Stimulated activated CD8-positive, alpha-beta memory T cell treated with anti-CD3 and anti-CD28 coated beads, Interleukin-12 subunit alpha, Interleukin-12 subunit beta, amount 100 ng/mL, for 4 hours (primary cell): ENCODE measurements at places on chromosomes 2 and 18.

DNA sequence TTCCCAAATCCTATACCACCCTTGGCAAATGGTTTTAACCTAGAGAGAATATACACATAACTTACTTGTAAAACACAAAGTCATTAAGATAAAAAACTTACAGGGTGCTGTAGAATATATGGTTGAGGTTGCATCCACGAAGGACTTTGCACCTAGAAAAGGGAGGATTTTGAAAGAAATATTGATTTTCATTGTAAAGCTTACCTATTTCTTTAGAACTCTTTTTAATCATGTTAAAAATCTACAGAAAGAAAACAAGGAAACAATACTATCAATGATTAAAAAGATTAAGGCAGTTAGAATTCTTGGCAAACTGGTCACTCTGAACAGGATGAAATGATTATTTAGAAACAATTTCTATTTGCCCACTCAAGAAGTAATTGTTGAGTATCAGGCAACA, 81.1 kb upstream of the ITGB6 start:
- DNase-seq = no peak

- no peak for DNase-seq
These were observed 28.8 kb downstream of the SDC1 start for GRCh38 chr2:20196053-20196656.

DNA sequence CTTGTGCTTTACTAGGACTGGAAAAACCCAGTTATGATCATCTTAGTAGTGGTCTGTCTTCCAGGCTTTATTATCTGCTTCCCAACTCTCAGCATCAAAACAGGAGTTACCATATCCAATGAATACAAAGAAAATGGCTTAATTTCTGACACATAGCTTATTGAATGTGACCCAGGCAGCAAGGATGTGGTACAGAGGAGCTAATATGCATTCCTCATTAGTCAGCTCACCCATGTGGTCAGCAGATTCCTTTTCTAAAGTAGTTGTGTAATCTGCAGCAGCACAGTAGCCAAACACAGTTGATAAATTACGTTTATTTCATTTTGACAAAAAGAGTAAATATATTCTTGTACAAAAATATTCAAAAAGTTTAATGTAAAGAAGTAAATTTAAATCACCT, 43.6 kb downstream of the TSPYL6 start:
- no peak for DNase-seq

- no peak for DNase-seq
These were observed 340.6 kb downstream of the DYSF start for GRCh38 chr2:71793926-71794325.

DNA sequence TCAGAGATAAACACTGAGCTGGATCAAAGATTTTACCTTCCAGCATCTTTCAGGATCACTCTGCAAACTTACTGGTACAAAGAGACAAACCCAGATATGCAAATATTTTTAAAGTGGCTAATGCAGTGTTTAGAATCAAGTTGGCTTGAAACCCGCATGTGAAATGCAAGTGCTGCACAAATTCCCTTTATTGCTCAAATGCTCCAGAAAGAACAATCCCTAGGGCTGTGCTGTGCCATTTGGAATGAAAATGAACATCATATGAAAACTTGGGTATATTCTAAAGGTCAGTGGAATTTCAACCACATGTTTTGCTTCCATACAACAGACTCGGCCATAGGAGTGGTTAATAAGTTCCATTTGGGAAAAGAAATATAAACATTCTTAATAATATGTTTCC, 139.1 kb downstream of the VWC2L start:
- DNase-seq = no peak

GRCh38 chr2:143792602-143793001, 663.4 kb downstream of the ARHGAP15 start:
- no peak for DNase-seq

GRCh38 chr2:240623531-240624010, 1.7 kb upstream of the GPR35 start:
- DNase-seq = no peak

- no peak for DNase-seq
These were observed 608.0 kb upstream of the PIK3C3 start for GRCh38 chr18:41347057-41347456.

GRCh38 chr2:223048519-223048918, 3.5 kb upstream of the KCNE4 start:
- DNase-seq = no peak

- DNase-seq = no peak
These were observed 590.9 kb downstream of the IRS1 start for GRCh38 chr2:226208726-226209125.

GRCh38 chr2:168992591-168993349, 38.4 kb downstream of the ABCB11 start:
- DNase-seq = no peak

DNA sequence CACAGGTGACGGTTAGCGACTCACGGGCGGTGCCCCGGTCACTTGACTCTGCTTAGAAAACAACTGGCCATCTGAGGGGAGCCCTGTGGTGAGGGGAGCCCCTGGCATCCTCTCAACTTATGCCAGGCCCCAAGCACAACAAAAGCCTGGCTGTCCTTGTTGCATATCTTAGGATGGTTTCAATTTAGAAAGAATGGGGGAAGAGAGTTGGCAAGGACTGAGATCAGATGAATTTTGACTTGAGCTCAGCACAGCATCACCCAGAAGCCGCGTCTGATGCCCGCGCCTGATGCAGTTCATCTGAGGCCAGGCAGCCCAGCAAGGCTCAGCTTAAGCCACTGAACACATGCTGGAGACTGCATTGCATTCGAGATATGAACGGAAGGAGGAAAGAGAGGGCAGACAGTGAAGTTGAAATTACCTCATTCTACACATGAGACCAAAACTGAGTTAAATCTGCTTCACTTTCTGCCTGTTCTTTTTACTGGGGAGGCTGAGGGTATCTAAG, 36.8 kb downstream of the MYT1L start:
- DNase-seq = no peak

- DNase-seq = no peak
These were observed 61.4 kb downstream of the SOS1 start for GRCh38 chr2:39059366-39059952.

DNA sequence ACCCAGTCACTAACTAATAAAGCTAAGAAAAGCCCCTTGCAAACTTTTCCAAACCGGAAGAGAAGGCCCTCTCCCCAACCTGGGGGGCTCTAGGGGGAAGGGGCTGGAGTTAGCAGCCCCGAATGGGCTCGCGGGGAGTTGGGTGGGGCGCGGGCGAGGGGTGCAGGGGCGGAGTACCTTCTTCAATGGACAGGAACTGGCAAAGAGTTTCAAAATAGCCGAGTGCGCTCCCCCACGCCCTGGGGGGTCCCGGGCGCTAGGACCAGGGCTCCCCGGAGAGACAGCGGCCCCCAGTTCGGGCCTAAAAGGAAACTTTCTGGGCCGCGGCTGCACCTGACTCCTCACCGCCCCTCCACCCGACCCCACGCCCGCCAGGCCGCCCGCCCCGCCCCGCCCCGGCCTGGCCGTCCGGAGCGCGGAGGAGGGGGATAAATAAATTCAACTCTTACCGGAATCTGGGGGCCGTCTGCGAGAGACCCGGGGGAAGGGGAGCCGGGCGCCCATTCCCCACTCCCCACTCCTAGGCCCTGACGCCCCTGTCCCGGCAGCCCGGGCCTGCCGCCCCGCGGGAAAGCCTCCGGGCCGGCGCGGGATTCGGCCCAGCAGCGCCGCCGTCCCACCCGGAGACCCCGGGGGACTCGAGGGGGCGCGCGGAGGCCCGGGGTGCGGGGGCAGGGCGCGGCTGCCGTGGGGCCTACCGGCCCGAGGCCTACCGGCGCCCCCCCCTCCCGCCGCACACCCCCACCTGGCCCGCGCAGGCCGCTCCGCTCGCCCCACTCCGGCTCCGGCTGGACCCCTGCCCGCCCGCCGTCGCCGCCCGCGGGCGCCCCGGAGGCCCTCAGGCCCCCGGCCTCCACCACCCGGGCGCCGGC, 868 bp downstream of the INO80D start:
- peak; percentile 25 for DNase-seq

GRCh38 chr18:65942854-65943253, 192.0 kb downstream of the CDH7 start:
- no peak for DNase-seq

GRCh38 chr2:217448860-217449259, 553.9 kb downstream of the TNS1 start:
- no peak for DNase-seq

DNA sequence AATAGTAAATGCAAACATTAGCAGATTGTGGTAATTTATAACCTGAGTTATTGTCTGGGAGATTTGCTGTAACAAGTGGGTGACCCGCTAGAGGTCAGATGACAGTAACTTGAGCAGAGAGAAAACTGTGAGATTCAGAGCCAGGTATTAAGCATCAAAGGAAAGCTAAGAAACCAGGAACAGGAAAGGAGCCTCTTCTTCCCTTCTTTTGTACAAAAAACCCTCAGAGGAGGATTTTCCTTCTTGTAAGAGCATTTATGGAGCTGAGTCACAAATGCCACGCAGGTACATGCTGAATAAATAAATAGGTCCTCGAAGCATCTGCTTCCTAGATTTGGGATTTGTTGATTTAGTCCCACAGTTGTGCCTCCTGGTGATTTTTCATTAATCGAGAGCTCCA, 146.5 kb downstream of the SH3BP4 start:
- no peak for DNase-seq

GRCh38 chr2:107712857-107713256, 113.8 kb upstream of the RGPD4 start:
- DNase-seq = no peak

DNA sequence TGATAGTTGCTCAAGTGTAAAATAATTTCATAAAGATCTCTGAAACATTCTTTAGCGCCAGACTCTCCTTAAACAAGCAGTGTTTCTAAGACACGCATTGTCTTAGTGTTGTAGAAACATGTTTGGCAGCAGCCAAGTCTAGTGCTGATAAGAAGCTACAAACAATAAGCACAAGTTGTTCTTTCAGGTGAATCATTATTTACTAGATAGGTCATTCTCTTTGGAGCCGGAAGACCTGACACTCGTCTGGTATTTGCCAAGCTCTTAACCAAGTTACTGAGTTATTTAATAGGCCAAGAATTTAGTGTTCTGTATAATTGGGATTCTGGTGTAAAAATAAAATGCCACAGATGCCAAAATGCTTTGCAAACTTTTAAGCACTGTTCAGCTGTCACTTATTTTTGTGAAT, 852.1 kb downstream of the CPS1 start:
- DNase-seq = no peak

DNA sequence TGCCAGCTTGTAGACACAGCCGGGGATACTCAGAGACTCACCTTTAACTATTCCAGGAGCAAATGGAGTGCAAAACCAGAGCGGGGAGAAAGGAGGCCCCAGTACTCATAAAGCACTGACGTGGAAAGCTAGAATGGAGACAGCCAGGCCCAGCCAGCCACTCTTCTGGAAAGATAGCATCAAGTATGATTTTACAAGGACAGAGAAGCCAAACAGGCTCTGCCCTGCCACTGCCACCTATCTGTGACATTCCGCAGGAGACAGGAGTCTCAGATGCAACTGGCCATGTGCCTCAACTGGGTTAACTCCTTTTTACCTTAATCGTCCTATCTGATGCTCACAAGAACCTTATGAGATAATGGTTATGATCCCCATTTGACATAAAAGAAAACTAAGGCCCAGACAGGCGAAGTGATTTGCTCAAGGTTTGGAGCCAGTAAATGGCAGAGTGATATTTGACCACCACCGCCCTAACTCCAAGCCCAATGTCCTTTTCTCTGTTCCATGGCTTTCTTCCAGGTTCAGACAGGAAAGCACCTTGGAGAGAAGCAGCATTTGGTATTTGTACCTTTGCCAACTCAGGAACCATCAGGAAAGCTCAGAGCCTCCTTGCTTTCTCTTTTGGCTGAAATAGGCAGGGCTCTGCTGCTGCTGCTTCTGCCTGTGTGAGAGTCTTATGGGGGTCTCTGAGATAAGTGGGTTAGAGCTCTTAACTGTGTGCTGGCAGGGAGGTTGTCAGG, 15.6 kb downstream of the KIF3C start:
- no peak for DNase-seq

- no peak for DNase-seq
These were observed 151.1 kb downstream of the PRKCE start for GRCh38 chr2:45802499-45803138.

DNA sequence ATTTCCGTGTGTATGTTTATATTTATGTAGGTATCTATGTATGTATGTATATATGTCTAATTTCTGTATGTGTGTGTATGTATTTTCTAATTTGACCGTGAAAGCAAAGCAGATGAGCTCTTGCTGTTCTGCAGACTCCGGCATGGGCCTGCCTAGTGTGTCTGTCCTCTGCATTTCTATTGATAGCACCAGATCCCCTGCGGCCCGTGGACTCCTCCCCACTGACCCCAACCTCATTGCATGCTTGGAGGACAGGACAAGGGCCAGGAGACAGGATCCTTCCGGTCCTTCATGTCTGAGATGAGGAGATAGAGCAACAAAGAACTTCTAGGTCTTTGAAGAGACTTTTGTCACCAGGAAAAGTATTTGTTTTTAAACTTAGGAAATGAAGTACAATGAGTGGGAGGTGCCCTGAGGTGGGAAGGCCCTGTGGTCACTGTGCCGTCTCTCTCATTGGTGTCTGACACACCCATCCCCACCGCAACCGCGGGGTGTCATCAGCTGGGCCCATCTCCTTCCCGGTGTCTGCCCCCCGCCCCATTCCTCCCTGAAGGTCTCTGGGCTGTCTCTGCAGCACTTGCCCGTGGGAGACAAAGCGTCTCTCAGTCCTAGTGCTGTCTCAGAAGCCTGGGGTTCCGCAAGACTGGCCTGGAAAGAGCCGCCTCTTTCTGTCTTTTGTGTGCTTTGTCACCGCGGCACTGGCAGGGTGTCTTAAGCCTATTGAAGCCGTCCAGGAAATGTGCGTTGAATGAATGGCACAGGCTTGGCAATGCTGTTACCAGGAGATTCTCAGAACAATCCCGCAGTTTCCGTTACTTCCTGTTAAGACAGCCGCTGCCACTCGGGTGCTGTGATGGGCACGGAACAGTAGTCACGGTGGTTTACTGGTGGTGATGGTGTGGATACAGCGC, 216.4 kb downstream of the AGAP1 start:
- DNase-seq = no peak
